ENCODE measurements at places on chromosomes 7 and 10.

- peak; percentile 71 for DNase-seq
Measured at GRCh38 chr10:112218960-112219359, 35.4 kb upstream of the GPAM start.

- DNase-seq, result no peak
Measured at GRCh38 chr7:2814946-2815874, 28.9 kb downstream of the GNA12 start.

GRCh38 chr7:142381727-142382390 lies 124.0 kb upstream of the PRSS58 start:
- DNase-seq, result no peak

GRCh38 chr7:4783762-4784351 lies 8.4 kb downstream of the AP5Z1 start:
- DNase-seq, result no peak

- no peak for DNase-seq
Measured at GRCh38 chr10:71850021-71850742, 869 bp downstream of the PSAP start.

DNA sequence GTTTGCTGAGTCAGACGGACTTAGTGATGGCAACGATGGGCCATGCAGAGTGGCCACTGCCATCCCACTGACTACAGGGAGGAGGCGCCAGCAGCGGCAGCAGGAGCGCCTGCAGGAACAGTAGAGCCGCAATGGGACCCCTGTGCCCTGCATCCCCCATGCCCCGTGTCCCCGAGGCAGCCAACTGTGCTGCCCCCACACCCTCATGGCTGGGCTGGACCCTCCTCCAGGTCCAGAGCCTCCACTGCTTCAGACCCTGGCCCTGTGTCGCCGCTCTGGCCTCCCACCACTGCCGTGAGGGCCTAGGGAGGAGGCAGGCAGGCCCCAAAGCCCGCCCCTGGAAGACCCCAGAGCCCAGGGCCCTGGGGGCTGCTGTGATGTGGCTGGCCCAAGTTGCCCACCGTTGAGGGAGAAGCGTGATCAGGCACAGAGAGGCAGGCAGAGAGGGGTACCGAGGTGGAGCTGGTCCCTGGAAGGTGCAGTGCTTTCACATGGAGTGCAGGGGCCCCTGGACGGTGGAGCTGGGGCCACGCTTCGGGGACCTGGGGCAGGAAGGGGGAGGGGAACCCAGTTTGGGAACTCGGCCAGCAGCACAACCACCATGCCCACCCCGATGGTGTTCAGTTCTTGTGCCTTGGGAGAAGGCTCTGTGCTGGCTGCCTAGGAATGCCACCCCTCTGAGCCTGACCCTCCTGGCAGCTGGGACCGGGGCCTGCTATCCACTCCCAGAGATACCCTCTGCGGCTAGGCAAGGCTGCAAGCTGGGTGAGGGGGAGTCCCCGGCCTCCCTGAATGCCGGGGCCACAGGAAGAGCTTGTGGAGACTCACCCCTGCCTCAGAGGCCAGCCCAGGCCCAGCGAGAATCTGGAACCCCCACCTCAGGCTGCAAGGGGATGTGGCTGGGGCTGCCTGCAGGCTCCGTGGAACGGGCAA lies 32.6 kb downstream of the DKK1 start:
- no peak for DNase-seq

GRCh38 chr7:7641129-7641663 lies 644 bp downstream of the UMAD1 start:
- DNase-seq, result no peak

DNA sequence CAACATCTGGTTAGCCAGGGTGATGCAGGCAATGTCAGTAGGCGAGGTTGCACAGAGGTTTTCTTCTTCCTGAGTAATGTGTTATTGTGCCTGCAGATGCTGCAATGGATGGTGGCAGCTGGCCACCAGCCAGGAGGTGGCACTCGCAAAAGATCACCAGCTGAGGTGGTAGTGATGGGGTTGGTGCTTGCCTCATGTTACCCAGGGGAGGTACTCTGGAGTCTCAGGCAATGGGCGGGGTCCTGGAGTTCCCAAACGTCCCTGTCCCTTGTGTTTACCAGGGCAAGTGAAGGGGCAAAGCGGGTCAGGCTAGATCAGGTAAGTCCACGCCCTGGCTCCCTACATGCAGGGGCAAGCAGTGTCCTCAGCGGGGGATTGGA lies 21.1 kb downstream of the CLRN3 start:
- DNase-seq, result no peak

- no peak for DNase-seq
Measured at GRCh38 chr10:82468453-82468852, 593.5 kb downstream of the NRG3 start.

DNA sequence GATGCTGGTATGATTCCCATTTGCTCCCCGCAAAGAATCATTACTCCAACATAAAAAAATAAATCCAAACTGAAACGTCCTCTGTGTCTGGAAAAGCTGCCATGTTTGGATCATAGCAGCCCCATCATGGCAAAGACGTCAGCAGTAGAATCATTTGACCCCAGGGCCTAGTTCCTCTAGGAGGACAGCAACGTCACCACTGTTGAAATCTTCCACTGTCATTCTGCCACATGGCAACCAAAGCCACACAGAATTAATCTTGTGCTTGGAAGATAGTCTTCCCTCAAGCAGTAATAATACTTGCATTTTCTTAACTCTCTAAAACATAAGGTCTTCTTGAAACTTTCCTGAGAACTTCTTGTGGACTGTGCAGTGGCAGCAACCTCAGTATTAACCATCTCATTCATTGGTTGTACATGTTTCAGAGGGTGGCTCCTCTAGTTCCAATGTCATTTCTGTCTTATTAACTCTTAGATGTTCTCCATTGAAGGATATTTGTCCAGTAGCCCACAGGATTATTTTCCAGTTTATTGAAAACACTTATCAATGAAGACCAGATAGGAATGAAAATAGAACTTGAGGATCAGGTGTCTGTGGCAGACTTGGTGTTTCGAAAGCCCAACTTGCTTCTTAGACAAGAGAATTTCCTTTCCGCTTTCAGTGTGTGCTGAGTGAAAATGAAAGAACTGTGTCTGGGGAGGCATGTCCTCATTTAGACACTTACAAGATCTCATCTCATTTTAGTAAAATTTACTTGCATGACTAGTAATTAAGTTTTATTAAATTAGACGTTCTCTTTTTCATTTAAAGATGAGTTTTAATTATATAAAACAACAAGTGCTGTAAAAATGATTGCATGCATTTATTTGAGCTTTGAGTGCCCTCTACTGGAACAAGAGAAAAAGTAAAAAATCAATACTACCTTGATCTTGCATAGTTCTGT lies 28.9 kb upstream of the INHBA start:
- DNase-seq, result no peak
